ENCODE measurements at places on chromosomes 7 and 10.

DNA sequence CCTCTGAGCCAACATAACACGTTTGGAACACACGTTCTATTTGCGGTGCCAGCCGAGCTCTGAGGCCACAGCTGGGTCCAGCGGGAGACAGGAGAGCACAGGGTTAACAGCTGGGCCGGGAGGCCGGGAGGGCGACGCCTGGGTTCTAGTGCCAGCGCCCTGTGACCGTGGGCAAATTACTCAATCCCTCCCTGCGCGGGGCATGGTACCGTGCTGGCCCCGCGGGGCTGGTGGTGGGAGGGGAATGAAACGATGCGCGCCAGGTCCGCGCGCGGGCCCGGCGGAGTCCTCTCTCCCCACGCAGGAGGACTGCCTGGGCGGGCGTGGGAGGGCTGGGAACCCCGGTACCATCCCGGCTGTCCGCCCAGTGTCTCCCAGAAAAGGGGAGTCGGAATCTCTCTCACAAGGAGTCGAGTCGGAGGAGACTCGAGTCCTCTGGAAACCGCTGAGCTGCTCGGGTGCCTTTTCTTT, 30.4 kb downstream of the LEP start:
- no peak for DNase-seq

DNA sequence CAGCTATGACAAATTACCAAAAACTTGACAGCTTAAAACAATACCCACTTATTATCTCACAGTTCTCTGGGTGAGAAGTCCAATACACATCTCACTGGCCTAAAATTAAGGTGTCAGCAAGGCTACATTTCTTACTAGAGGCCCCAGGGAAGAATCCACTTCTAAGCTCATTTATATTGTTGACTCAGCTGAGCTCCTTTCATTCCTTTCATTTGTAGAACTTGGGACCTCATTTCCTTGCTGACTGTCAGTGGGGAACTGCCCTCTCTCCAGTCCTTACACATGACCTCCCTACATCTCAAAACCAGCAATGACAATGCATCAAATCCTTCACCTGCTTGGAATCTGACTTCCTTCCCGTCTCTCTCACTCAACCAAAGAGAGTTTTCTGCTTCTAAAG, 240.3 kb downstream of the IPMK start:
- DNase-seq, result no peak

DNA sequence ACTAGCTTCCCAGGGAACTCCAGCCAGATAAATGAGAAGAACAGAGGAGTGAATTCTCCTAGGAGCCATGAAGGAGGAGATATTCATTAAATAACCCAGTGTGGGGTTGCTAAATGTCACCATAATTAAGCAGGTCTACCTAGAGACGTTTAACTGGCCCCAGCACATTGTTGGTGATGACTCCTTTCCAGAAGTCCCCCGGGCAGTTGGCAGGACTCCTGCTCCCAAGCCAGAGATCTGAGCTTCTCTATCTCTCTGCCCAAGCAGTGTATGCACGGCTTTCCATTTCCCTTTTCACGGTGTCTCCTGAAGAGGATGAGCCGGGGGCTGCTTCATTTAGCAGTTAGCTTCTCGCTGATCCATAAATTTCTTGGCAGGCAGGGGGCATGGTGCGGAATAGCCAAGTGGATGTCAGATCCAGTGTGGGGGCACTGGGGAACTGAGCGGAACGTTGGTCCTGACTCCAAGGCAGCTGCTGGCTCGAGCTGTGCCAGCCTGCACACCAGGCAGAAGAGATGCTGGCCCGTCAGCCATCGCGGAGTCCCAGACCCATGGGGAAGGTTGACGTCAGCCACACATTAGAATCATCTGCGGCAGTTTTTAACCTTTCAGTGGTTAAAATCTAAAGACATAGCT, 142.0 kb upstream of the NPY start:
- no peak for DNase-seq

GRCh38 chr7:137687556-137688265, 159.1 kb downstream of the DGKI start:
- DNase-seq, result no peak

GRCh38 chr10:63256009-63256773, 123.1 kb downstream of the NRBF2 start:
- no peak for DNase-seq

- DNase-seq, result no peak
Measured at GRCh38 chr7:142130267-142130666, 18.7 kb downstream of the MGAM2 start.

- DNase-seq, result no peak
Measured at GRCh38 chr10:113316506-113316905, 236.3 kb upstream of the HABP2 start.

DNA sequence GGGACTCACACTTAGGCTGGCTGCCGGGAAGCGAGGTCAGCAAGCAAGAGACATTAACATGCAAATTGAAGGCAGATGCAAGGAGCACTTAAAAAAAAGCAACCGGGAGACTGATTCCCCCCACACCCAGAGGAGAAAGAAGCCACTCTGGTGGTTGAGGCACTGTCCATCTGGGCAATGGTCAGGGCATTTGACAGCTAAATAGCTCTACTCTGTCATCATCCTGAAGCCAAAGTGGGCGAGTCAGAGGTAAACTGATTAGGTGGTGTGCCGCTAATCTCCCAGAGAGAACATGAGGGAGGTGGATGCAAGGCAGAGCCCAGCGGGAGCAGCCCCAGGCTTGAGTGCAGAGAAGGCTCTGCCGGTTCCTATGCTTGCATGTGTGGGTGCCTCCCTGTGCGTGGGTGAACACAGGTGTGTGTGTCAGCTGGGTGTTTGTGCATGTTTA, 100.6 kb downstream of the PLXNA4 start:
- DNase-seq, result no peak

- DNase-seq, result no peak
Measured at GRCh38 chr7:32037650-32038198, 32.5 kb downstream of the PDE1C start.

DNA sequence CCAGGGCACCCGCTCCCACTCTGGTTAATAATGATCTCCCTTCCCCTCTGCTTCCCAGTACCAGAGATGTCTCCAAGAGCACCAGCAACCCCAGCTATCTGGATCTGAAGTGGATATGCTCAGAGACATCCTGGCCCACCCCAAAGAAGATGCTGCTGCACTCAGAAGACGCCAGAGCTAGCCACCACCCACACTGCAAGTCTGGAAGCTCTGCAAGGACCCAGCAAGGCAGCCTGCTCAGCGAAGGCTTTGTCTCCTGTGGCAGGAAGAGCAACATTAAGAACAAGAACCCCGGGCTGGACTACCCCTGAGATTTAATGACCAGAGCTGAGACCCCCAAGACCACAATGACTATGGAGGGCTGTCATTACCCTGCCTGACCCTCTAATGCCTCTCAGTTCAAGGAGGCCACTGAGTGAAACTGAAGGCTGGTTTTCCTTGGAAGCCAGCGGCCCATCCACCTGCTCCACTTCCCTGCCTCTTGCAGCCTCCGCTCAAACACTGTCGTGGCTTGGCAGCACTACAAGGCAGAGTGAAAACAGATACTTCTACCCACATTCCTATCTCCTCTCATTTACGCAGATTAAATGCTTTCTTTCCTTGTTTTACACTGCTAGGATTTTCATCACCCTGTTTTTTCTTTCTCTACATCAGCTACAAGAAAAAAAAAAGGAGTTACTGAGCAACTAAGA, 202.2 kb downstream of the SNX10 start:
- no peak for DNase-seq

DNA sequence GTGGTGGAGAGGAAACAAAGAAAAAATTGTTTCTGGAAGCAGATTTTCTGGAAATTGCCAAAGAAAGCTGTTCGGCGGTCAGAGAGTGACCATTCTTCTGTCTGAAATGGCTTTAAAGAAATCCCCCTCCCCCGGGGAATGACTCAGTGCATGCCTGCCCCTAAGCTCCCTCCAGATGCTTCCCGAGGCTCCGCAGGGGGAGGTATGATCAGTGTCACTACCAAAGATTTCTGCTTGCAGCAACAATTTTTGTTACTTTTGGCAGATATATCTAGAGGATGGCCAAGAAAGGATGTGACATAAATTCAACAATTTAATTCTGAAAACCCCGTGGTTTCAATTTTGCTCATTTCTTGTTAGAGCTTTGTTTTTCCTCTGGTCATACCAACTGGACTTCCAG, 163.9 kb downstream of the JCAD start:
- no peak for DNase-seq

DNA sequence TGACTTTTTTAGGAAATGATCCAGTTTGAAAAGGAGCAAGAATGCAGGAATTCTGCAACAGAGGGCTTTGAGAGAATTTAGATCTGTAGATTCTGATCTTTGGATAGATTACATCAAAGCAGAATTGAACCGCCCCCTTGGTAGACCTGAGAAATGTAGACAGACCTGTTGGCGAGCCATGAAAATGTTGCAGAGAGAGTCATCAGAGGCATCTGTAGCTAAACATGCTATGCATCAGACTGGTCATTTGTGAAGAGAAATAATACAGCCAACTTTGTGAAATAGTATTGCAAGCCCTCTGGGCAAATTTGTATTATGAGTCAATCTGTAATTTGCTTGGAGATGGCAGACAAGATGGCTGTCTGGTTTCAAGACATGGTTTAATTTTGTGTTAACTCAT, 4.3 kb upstream of the C1GALT1 start:
- DNase-seq, result no peak

- DNase-seq, result no peak
Measured at GRCh38 chr7:69739190-69739589, 140.9 kb downstream of the AUTS2 start.

DNA sequence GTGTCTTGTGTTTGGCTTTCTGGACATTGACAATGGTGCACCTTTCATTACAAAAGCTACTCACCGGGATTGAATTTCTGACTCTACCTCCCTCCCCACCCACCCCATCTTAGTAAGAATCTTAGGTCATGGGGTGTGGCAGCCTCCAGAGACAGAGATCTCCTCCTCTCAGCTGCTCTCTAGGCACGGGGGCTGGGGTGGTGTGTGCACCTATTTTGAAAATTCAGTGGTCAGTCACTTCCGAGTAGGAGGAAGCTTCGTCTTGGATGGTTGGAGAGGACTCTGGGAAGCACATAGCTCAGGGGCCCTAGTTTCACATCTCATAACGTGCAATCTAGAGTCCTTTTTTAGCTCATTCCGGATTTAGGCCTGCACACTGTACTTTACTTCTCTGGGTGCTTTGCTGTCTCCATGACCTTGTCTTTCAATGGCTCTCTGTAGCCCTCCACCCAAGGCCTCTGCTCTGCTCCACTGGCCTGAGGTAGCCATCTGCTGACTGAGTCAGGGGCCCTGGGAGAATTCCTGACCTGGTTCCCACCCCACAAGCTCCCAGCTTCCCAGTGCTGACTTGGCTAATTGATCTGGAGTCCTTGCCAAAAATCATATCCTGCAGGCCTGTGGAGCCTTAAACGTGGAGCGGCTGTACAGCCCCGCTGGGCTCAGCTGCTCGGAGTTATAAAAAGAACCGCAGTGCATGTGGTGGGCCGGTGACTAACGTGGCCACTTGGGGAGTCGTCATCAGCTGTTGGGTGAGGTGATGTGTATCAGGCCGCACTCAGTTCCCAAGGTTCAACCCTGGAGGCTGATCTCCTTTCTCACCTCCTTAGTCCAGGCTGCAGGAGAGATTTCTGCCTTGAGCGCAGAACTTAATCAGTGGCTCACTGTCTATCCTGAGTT, 19.3 kb upstream of the ADAMTS14 start:
- no peak for DNase-seq

DNA sequence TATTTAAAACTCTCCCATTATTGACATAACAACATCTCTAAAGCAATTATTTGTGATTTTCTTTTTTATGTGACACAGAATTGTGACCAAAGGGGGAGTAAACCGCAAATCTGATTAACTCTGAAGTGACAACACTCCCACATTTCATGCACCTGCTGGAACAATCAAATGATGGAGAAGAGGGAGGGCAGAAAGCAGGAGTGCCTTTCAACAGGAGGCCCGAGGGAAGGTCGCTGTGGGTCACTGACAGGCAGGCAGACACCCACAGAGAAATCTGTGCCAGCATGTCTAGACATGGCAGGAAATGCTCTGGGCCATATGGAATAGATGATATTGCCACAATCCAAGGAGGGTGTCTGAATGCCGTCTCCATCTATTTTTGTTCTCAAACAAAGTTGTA, 247.3 kb downstream of the DOCK4 start:
- no peak for DNase-seq

DNA sequence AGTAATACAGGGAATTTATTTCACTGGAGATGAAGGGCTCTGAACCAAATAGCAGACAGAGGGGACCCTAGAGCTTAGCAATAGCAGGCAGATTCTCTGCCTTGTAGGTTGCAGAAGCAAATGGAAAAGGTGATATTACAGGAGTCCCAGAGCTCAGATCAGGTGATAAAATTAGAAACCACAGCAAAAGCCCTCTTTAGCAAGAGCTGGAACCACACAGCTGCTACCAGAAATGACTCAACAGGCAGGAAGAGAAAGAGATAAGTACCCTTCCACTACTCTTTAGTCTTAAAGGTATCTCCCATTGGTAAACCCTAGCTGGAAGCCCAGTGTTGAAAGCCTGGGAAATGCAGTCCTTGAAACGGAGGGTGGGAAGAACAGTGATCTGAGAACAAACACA, 535.6 kb upstream of the GHITM start:
- DNase-seq, result no peak

DNA sequence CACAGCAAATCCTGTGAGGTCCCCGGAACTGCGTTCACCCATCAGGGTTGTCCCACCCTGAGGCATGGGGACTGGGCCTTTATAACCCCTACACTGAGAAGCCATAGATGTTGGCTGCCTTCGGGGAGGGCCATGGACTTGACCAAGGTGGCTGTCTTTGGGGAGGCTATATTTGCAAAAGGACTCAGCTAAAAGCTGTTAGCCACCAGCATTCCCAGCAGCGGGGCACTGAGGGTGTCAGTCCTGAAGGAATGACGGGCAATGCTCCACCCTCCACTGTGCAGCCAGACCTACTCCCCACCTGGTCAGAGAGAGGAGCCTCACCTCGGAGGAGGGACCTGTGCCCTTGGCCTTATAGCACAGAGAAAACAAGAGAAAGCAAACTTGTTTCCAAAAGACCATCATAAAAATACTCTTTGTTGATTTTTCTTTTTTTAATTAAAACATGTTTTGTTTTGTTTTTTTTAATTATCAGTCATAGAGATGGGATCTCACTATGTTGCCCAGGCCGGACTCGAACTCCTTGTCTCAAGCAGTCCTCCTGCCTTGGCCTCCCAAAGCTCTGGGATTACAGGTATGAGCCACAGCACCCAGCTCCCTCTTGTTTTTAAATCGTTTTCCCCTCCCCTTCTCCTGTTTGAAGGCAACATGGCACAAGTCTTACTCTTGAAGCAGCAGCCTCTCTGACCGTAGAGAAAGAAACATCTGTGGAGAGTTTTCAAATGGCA, 26.7 kb upstream of the CUX1 start:
- no peak for DNase-seq
